ENCODE measurements at places on chromosomes 2 and 18. TPM values are rescaled to one million over a fixed set of nuclear protein-coding genes. Genes with fewer than 3 reads are reported as not detected.

Gene FIGN
- 4.1 TPM for total RNA-seq

Gene CASP10
- total RNA-seq = 9.1 TPM

Gene DUSP19
- 4.8 TPM for total RNA-seq

Gene SCYGR1
- not detected for total RNA-seq

Gene PLGLB2
- total RNA-seq = not detected

Gene TUBB8B
- not detected for total RNA-seq

Gene ITGB6
- not detected for total RNA-seq

Gene SPR
- total RNA-seq = 14.3 TPM

GRCh38 chr18:39711701-39712100, 2146.1 kb upstream of the CELF4 start:
- DNase-seq = no peak

GRCh38 chr2:194086129-194086528, 1570.9 kb upstream of the SLC39A10 start:
- DNase-seq = no peak

DNA sequence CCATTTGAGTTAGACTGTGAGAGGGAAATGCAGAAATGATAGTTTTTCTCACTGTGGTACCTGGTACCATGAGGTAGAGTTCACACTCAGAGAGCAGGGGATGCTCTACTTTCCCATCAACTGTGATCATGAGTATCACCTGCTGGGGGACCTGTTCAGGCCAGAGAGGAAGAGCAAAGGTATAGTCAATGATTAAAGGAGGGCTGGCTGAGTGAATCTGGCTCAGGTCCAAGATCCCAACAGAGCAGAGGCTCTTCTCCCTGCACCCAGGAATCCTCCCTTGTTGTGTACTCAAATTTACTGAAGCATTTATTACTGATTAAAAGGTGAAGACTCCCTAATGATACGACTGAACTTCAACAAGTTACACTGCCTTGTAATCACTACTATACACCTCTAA, 104.6 kb upstream of the CHRNA1 start:
- no peak for DNase-seq

GRCh38 chr18:10419420-10420103, 34.9 kb upstream of the APCDD1 start:
- DNase-seq = peak; percentile 19

DNA sequence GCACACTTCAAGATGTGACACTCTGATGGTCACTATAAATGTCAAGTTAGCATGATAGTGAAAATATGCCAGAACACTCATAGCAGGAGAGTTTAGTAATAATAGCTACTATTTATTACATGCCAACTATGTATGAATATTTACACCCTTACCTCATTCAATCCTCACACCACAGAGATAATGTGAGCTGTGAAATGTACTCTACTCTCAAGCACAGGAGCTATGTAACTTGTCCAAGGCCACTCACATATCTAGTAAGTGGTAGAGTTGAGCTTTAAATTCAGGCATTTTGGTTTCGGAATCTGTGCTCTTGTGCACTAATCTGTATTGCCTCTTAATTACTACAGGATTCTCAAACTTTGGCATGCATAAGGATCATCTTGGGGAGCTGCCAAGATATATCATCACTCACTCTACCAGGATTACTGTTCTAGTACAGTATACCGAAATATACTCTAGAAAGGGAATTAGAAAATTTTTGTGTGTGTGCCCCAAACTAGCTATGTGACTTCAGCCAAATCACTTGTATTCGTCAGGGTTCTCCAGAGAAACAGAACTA, 154.3 kb downstream of the PLCL1 start:
- DNase-seq = peak; percentile 22

GRCh38 chr2:200784215-200784614, 27.5 kb upstream of the BZW1 start:
- DNase-seq = peak; percentile 43

GRCh38 chr2:70861777-70862625, 26.4 kb upstream of the CD207 start:
- peak; percentile 77 for DNase-seq

DNA sequence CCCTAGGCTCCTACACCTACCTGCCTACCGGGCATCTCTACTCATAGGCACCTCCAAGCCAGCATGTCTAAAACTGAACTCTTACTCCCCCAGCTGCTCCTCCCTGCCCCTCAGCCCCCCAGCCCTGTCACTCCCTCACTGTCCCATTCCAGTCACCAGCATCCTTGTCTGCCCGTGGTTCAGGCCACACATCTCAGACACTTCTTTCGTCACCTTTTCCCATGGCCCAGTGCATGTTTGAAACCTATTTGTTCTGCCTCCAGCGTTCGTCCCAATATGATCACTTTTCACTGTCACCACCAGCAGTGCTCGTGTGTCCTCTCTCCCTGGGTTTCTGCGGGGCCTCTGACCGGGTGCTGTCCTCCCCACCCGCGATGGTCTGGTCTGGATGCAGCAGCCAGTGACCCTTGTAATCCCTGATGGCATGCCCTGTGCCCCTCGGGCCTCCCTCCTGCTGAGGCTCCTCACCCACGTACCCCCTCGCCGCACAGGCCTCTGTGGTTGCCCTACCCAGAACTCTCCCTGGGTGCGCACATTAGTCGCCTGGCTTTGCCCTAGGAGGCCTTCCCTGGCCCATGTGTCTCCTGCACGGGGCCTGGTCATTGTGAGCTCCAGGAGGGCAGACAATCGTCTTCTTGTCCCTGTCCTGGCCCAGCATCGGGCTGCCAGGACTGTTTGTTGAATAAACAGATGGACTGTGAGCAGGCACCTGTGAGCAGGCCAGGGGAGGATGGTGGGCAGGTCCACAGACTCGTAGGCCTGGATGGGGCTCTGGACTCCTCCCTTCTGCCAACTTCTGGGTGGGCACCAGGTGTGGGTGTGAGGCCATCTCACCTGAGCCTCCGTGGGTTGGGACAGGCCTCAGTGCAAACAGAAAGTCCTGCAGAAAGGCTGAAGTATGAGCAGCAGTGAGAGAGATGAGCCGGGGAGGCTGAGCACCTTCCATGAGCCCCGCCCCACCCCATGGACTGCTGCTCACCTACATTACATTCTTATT, 15.5 kb downstream of the LDLRAD4 start:
- DNase-seq = no peak

DNA sequence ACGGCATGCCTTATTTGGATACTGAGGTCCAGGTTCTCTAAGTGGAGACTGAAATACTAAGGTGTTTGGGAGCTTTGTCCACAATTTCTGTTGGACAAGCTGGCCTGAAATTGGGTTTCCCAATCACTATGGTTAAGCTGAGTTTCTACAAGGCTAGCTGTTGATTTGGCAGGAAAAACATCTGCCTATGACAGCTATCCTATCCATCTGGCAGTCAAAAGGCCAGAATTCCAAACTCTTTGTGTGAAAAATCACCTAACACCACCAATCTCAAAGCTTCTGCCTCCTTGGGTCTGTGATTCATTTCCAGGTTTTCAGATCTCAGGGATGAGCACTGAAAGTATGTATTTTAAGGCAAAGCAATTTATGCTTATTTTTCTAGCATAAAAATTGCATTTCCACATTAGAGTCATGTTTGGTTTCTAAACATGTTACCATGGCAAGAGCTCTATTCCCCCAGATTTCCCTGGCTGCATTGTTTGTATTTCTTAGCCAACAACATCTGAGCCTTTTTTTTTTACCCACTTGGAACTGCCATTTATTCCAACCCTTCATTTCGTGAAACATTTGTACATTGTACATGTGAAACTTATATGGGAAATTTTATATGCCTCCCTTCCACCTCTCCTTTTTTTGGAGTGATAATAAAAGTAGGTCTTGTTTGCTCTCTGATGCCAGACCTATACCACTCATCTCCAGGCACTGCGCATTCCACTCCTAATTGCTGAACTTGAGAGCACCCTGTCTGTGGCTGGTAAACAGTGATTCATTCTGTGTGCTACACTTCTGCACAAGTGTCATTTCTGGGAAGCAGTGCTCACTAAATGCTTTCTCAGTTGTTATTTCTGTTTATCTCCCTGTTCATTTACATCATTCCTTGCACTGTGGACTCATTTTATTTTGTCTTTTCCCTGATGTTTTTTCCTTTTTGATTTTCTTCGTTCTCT, 15.9 kb upstream of the CCDC85A start:
- no peak for DNase-seq

GRCh38 chr18:40346146-40346545, 1608.9 kb upstream of the PIK3C3 start:
- DNase-seq = no peak

DNA sequence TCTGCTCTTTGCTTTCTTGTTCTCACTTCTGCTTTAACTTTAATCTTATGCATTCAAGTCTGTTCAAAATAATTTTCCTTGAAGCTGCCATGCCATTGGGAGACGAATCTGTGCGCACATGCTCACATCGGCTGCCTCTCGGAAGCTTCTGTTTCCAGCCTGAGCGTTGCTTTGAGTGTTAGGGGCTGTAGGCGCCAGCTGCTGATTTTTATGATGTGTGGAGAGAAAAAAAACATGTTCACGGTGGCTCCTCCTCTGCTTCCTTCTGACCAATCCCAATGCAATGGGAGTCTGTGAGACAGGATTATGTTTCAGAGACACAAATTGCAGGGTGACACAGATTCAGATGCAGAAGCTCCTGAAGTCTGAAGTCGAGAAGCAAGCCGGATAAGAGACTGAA, at the start of gene MC4R:
Gene MC4R (minus strand): TSS at position 180 of the 400 bp plus-strand sequence. CDS start 426 bp downstream, outside the sequence.
- peak; percentile 53 for DNase-seq

GRCh38 chr2:195706161-195706900, 49.3 kb downstream of the SLC39A10 start:
- DNase-seq = peak; percentile 69

GRCh38 chr18:24190590-24190989, 51.7 kb downstream of the CABYR start:
- no peak for DNase-seq

DNA sequence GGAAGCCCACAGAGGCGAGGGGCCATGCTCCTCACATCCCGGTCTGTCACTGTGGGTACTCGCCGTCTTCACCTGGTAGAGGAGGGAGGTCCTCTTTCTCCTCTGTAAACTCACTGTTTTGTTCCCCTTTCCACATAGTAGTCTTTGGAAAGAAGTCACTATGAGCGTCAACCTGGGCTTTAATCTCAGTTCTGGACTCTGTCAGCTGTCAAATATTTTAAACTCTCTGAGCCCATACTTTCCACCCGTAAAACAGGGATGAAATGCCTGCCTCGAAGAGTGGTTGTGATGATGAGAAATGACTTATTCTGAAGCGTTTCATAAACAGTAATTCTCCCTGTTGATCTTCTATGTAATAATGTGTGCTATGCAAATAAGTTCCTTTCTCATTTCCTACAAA, 547.1 kb upstream of the SOX11 start:
- DNase-seq = no peak

DNA sequence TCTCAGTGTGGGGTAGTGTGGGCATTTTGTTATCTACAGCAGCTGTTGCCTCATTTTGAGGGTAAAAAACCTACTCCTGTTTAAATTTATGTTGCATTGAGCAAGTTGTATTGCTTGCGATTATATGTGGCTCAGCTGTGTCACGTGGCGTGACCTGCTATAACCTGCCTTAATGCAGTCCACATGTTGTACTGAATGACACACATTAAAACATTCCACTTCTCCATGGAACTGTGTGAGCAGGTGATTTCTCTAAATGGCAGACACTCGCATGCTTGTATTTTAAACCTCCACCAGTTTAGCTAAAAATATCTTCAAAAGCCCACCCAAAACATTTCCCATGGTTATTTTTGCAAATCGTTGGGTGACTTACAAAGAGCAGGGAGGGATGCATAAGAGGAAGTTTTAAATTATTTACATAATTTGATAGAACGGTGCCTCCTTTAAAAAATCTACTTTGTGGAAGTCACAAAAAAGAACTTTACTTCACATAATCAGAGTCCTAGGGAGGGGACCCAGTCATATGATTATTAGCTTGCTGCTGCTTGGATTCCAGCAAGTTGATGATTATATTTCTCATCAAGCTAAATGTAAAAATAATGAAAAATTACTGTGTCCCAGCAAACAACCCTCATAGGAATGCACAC, 163.3 kb upstream of the ZEB2 start:
- DNase-seq = no peak

DNA sequence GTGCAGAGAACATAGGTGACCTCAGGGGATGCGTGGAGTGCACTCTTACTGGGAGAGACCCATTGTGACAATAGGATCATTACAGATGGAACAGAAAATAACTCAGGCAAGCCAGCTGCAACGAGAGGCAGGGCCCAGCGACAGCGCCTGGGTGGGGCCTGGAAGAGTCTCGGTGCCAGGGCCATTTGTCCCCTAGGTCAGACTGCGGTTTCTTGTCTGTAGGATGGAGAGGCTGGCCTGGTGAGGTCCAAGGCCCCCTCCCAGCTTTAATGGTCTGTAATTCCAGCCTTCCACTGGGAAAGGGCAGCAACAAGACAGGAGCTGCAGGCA, 208.6 kb upstream of the APCDD1 start:
- DNase-seq = no peak

GRCh38 chr2:240443891-240444301, 8.4 kb downstream of the GPC1 start:
- no peak for DNase-seq

DNA sequence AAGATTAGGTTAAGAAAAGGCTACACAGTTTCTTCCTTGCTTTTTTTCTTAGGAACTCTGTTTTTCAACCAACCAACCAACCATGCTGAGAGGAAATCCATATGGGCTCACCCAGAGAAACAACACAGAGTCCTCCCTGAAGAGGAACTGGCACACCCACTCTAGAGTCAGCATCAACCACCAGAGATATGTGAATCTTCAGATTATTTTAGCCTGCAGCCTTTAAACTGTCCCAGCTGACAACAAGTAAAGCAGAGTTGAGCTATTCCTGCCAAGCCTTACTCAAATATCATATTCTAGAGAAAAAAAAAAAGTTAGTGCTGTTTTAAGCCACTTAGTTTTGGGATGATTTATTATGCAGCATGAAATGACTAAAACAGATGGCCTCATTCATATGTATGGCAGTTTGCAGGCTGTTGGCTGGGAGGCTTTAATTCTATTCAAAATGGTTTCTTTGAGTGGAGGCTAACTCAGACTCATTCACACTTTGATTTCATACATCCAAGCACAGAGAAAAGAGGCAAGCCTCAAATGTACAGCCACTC, 1637.7 kb upstream of the LRRTM1 start:
- no peak for DNase-seq

DNA sequence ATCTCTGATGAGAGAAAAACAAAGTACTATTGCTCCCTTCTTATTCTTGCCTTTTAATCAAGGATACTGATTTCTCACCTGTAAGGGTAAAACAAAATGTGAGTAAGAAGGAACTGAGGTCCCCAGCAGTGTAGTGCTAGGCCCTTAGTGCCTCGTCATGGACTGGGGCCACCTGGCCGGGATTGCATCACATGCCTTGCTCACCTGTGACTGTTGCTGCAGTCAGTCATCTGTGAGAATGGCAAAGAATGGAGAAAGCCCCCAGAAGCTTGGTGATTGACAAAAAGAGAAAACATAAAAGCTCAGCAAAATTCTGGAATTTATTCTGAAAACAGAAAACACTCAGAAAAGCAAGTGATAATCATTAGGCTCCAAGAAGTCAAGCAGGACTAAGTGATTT, 63.4 kb downstream of the SPATS2L start:
- no peak for DNase-seq

DNA sequence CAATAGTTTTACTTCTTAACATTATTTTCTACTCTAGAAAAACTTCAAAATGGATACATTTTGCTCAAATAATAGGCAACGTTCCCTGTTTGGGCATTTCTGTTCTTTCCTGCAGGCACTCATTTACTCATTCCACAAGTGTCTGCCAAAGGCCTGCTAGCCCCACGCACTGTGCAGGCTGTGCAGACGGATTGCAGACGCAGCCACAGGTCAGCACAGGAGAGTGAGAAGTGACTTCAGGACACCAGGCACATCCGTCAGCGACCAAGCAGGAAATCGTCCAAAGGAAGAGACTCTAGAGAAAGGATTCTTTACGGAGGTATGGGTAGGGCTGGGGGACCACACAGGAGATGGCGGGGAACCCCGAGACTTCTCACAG, 103.0 kb upstream of the AGAP1 start:
- DNase-seq = no peak

GRCh38 chr2:195658541-195658890, 1.5 kb downstream of the SLC39A10 start:
- DNase-seq = peak; percentile 90
